ENCODE measurements at places on chromosomes 1 and 21. TPM values are rescaled to one million over a fixed set of nuclear protein-coding genes. Genes with fewer than 3 reads are reported as not detected.
A peak's percentile ranks its signal among the peaks of the same experiment; 100 is the strongest.

- DNase-seq, result no peak
Measured at GRCh38 chr1:9179463-9180110, 50.7 kb upstream of the GPR157 start.

GRCh38 chr1:165383599-165384405 is 27.3 kb upstream of the LMX1A start:
- DNase-seq, result no peak

DNA sequence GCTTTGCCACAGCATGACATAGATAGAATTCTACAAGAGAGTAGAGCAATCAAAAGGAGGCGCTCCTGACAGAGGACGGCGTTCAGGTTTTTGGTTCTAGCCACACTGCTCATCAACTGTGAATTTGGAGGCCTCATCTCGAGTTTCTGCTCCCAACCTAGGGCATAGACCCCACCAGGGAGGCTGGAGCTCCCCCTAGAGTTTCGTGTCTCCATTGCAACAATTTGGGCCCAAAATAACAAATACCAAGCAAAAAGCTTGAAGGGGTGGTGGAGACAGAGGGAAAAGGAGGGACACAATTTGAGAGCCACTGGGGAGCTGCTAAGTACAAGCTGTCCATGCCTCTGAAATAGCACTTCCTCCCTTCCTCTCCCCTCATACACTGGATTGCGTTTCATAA is 297.0 kb downstream of the GPATCH2 start:
- no peak for DNase-seq

SDF4 gene
- 156 TPM for total RNA-seq

- peak; percentile 62 for DNase-seq
Measured at GRCh38 chr1:47569681-47570470, 132.0 kb downstream of the FOXD2 start.

DNA sequence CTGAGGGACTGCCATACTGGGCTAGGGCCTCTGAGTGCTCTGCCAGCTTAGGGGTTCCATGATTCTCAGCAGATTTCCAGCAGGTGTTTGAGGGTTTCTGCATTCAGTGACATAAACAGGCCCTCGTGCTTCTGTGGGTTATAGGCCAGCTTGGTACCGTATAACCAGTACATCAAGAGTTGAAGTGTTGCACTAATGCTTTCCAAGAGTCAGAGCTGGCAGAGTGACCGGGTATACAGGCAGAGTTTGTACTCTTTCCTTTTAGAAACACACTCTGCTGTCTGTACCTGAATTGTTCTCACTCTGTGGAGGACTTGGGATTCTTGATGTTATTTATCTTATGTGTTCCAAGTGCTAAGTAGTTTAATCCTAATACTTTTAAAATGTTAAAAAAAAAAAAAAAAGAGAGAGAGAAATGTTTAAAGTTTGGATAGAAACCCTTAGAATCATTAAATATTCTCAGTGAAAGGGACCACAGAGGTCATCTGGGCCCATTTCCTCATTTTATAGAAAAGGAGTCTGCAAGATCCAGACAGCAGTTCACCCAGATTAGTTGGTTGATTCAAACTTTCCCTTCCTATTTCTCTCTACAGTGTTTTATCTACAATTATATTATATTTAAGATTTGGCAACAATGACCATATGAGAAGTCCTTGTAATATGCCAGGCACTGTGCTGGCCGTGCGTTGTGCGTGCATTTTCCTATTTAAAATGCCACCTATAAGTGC is 325.8 kb downstream of the KIF26B start:
- no peak for DNase-seq

GRCh38 chr1:201310251-201310985 is 27.1 kb downstream of the PKP1 start:
- DNase-seq, result no peak

SPRR3 gene
- not detected for total RNA-seq

DNA sequence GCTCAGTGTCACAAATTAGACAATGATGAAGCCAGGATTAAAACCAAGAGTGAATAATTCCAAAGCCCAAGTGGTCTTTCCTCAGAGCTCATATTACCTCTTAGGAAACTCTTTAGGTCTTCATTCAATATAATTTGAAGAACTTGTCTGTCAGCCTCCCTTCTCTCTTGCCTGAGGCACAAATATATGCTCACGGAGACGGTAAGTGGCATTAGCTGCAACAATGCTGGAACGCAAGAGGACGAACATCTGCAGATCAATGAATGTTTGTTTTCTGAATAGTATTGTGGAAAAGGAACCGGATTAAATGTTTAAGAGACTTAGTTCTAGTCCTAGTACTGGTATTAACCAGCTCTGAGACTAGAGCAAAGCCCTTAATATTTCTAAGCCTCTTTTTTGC is 39.7 kb upstream of the LYST start:
- DNase-seq, result no peak

DNA sequence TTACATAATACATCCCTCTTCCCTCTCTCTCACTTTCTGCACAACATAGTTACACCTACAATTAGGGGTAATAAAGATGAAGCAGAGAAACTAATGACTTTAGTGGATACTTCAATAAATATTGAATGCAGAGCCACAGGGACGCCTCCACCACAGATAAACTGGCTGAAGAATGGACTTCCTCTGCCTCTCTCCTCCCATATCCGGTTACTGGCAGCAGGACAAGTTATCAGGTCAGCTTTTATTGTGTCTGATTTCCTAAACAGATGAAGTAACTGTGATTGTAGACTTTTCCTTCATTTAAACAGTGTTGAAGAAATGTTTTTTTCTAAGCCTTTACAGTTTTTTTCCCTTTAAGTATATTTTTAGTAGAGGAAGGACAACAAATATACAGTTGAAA is 281.6 kb downstream of the TPR start:
- no peak for DNase-seq

DNA sequence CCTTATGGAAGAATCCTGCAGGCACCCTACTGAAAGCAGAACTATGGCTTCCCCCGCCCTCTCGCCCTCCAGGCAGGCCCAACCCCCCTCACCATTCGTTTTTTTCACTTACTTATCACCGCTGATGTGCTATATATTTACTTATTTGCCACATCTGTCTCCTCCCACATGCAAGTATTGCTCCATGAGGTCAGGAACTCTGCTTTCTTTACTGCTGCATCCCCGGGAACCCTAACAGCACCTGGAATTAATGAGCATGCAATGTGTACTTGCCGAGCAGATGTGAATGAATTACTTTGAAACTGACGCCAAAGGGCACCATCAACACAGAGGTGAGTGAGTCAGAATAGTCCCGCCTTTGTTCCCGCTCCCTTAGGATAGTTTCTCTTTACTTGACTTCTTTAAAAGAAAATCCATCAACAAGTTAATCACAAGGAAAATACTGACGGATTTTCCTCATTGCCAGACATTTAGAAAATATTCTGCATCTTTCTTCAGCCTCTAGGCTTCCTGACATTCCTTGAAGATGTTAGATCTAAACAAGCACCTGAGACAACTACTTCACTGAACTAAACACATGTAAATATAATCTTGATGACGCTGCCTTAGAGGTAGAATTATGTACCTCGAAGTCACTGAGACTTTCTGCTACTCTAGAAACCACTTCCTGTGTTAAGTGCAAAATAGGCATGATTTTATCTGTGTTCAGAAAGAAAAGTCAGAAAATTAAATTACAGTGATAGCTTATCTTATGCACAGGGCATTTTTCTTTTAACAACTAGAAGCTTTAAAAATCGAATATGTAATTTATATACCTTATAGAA is 17.5 kb upstream of the RAB4A start:
- peak; percentile 52 for DNase-seq

FCRLB gene
- 3.6 TPM for total RNA-seq

- DNase-seq, result no peak
Measured at GRCh38 chr1:205523891-205524793, 19.7 kb downstream of the CDK18 start.

GRCh38 chr1:228074954-228075730 is 7.4 kb upstream of the ARF1 start:
- no peak for DNase-seq

HCRTR1 gene
- total RNA-seq, result not detected

- peak; percentile 96 for DNase-seq
Measured at GRCh38 chr1:15178571-15179484, 25.3 kb downstream of the TMEM51 start.

DNA sequence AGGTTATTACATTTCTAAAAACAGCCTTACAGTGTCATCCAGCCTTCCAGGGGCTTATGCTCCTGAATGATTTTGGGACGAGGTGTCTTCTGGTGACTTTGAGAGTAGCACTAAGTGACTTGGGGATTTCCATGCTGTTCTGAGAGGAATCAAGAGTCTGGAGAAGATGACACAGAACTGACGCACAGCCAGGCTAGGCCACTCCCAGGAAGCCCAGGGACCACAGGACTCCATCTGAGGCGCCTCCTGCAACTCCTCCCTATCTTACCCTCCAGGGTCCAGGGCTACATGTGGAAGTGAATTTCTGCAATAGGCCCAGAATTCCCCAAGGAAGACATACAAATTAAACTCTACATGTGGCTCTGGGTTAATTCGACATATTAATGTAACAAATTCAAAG is 92.5 kb downstream of the SLC25A24 start:
- no peak for DNase-seq

GRCh38 chr21:34913811-34914210 is 135.3 kb downstream of the RUNX1 start:
- no peak for DNase-seq

DNA sequence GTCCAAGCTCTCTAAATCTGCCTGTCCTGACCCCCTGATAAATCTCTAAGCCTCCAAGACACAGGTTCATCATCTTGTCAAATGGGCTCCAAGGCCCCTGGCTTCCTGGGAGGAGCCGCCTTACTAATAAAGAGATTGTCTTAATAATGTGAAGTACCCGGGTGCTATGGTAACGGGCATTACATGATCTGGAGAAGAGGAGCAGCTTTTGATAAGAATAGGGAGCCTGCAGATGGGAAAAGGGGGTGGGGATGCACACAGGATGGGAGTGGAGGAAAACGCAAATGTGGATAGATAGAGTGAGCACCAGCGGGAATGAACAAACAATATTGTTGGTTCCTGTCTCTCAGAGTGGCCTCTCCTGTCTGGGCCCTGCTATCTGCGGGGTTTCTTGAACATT is 11.9 kb upstream of the RXRG start:
- no peak for DNase-seq

ITLN1 gene
- total RNA-seq, result not detected

KCNE2 gene
- not detected for total RNA-seq

- DNase-seq, result no peak
Measured at GRCh38 chr1:46690931-46691421, 19.3 kb downstream of the TEX38 start.

GRCh38 chr1:147236959-147237791 is 5.3 kb upstream of the CHD1L start:
- DNase-seq, result no peak

PADI4 gene
- not detected for total RNA-seq

GRCh38 chr1:183841550-183841949 is 36.6 kb downstream of the RGL1 start:
- DNase-seq, result no peak
